ENCODE measurements at places on chromosomes 2 and 18. TPM values are rescaled to one million over a fixed set of nuclear protein-coding genes. Genes with fewer than 3 reads are reported as not detected.

GRCh38 chr2:189512879-189513278 lies 67.7 kb downstream of the SLC40A1 start:
- no peaks in the 10 kb centered on the region for H3K27me3 ChIP-seq
- no peak overlapping the region for H3K27ac ChIP-seq
- no peaks in the 10 kb centered on the region for H3K4me1 ChIP-seq
- H3K4me3 ChIP-seq: no peak overlapping the region

DNA sequence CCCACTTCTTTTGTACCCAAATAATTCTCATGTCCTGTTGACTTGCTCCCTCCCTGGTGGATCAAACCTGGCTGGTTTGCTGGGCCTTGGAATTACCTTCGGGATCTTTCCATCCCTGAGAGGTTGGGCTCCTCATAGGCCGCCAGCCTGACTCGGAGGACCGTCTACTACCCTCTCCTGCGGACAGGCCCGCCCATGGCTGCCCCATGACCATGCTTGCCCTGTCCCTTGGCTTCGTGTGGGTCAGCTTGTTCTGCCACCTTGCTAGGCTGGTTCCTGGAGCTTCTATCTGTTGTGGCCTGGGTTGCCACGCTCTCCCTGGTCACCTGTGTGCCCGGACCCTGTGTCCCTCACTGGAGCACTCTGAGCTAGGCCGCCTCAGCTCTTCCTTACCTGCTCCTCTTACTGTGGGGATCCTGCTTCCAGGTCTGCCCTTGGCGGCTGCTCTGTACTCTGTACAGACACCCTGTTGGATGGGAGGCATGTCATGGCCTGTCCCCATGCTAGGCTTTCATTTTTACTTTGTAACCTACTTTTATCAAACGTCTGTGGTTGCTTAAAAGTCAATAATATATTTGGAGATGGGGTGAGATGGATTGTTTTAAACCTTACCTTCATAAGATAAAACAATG lies 29.7 kb upstream of the FHL2 start:
- H3K27ac ChIP-seq: no peak overlapping the region
- H3K27me3 ChIP-seq: no peaks in the 10 kb centered on the region
- no peaks in the 10 kb centered on the region for H3K36me3 ChIP-seq
- DNase-seq: no peak
- peaks cover 22% of the 10 kb centered on the region for H3K4me1 ChIP-seq

DNA sequence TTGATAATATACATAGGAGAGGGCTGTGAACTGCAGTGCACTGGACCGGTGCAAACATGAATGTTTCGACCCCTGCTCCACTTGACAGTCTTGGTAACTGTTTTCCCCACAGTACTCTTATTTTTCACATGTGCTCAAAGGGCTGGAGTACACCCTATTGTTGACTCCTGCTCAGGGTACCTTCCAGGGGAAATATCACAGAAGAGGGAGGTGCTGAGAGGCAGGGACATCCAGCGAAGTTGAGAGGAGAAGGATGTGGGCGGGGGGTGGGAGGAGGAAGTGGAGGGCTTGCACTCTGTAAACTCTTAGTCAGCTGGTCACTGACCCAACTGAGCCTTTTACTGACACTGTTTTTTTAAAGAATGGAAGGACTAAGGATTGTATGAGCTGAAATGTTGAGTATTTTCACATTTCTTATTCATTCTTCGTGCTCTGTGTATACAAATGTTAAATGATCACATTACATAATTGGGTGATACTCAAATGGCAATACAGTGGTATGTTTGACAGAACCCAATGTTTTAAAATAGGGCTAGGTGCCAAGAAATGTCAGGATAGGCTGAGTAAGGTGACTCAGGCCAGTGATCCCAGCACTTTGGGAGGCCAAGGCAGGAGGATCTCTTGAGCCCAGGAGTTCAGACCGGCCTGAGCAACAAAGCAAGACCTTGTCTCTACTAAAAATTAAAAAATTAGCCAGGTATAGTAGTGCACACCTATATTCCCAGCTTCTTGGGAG lies 10.0 kb downstream of the INPP4A start:
- H3K27me3 ChIP-seq: no peaks in the 10 kb centered on the region
- peaks cover 8% of the 10 kb centered on the region for H3K4me1 ChIP-seq
- peak overlapping the region; percentile 62 for H3K27ac ChIP-seq
- DNase-seq: no peak
- H3K4me3 ChIP-seq: no peak overlapping the region

The NEU2 gene
- polyA plus RNA-seq: not detected

GRCh38 chr2:159773426-159773825 lies 24.6 kb downstream of the CD302 start:
- H3K36me3 ChIP-seq: peaks cover 54% of the 10 kb centered on the region
- no peaks in the 10 kb centered on the region for H3K27me3 ChIP-seq
- H3K4me3 ChIP-seq: no peak overlapping the region

The IAH1 gene
- 133 TPM for polyA plus RNA-seq

DNA sequence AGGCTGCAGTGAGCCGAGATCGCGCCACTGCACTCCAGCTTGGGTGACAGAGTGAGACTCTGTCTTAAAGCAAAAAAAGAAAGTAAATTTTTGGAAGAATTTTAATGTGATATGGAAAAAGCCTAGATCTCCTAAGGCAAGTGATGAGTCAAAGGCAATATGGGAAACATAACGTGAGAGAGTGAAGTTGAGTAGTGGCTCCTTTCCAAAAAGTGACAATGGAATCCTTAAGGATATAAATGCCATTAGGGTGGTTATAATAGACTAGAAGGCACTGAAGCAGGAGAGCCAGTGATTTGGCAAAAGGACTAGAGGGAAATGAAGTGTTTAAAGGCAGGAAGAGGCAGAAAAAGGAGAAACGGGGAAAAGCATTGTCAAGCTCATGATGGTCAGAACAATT lies 25.6 kb downstream of the ARHGAP28 start:
- H3K27me3 ChIP-seq: no peaks in the 10 kb centered on the region
- no peak overlapping the region for H3K4me3 ChIP-seq
- H3K4me1 ChIP-seq: no peaks in the 10 kb centered on the region
- no peak for DNase-seq

DNA sequence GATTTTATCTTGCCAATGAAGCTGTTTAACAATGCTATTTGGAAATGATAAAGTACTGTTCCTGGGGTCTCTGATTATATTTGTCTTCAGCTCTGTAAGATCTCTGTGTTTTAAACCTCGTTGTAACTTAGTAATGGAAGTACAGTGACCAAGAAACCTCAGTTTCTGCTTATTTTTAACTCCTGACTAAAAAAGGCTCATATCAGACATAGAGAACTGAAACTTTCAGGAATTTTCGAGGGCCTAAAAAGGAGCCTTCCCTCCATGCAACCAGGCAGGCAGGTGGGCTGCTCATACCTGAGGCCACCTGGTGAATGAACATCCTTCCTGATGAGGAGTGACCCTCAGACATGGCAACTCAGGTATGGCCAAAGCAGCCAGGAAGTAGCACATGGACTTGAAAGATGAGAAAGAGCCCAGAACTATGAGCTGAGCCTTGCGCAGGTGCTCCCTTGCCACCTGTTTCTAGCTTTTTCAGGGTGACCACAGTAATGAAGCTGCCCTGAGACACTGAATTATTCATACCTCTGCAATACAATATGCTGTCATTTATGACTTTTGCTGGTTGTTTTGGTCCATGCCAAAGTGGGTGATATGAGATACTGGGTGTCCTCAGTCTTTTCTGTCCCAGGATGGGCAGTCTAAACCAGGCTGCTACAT lies 23.9 kb downstream of the MYO3B start:
- no peaks in the 10 kb centered on the region for H3K36me3 ChIP-seq
- DNase-seq: no peak
- H3K4me3 ChIP-seq: no peak overlapping the region
- H3K27me3 ChIP-seq: no peaks in the 10 kb centered on the region

DNA sequence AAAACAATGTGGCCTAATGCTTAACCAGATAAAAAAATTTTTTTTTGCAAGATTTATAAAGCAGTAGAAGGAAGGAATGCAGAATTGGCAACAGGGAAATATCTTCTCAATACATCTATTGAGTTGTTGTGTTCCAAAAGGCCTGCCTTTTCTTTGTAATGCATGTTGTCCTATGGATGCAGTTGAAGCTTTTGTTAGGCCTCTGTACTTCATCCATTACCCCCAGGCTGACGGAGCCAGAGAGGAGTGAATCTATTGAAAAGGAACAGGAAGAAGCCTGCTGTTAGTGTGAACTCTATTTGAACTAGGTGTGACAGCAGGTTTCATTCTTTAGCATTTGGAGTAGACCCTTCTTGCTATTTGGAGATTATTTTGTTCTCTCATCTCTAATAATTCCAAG lies 56.5 kb downstream of the MTX2 start:
- no peaks in the 10 kb centered on the region for H3K4me1 ChIP-seq
- no peaks in the 10 kb centered on the region for H3K27me3 ChIP-seq
- no peak overlapping the region for H3K4me3 ChIP-seq
- no peak for DNase-seq

DNA sequence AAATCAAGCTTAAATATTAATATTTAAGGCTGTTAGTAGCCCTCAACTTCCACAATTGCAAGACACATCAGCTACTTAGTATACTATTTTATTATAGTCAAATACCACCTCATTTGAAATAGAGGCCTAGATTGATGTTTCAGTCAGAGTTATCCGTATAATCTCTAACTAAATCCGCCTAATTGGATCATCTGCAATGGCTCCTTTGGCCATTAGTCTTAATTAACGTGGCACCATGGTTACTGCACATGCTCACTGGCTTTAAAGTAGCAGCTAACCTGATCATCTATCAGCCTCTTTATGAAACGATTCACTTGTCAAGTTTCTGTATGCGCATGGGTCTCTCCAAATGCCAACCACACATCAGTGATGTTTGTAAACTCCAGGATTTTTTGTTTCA lies 112.3 kb downstream of the COLEC12 start:
- no peak overlapping the region for H3K27ac ChIP-seq
- no peaks in the 10 kb centered on the region for H3K27me3 ChIP-seq
- peak; percentile 51 for DNase-seq
- H3K4me1 ChIP-seq: no peaks in the 10 kb centered on the region
- H3K4me3 ChIP-seq: no peak overlapping the region

The ZC3H6 gene
- 0.86 TPM for polyA plus RNA-seq

The CDK5R2 gene
- polyA plus RNA-seq: 0.19 TPM

The OR6B2 gene
- not detected for polyA plus RNA-seq

DNA sequence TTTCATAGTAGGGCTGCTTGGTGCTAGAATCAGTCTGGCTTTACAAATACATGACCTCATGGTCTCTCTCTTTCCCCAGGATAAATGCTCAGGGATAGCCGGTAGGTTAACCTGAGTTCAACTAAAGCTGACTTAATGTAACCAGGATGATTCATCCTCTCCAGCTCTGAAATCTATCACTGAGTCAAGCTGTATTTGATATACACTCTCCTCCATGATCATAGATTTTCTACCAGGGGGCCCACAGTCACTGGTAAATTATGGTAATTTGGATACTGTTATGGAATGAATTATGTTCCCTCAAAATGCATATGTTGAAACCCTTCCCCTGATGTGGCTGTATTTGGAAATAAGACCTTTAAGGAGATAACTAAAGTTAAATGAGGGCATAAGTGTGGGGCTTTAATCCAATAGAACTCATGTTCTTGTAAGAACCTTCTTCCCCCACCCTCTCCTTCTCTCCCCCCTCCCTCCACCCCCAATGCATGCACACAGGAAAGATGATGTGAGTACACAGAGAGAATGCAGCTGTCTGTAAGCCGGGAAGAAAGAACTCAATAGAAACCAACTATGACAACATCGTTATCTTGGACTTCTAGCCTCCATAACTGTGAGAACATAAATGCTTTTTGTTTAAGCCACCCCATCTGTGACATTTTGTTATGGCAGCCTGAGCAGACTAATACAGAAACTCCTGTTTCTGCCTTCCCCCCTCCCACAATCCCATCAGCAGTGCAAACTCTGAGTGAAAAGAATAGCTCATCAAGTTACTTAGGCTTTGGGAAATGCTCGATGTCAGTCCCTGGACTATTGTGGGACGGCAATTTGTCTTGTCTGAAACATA lies 134.9 kb upstream of the KYNU start:
- no peaks in the 10 kb centered on the region for H3K4me1 ChIP-seq
- H3K27ac ChIP-seq: no peak overlapping the region
- DNase-seq: no peak
- H3K36me3 ChIP-seq: no peaks in the 10 kb centered on the region
- no peak overlapping the region for H3K4me3 ChIP-seq

DNA sequence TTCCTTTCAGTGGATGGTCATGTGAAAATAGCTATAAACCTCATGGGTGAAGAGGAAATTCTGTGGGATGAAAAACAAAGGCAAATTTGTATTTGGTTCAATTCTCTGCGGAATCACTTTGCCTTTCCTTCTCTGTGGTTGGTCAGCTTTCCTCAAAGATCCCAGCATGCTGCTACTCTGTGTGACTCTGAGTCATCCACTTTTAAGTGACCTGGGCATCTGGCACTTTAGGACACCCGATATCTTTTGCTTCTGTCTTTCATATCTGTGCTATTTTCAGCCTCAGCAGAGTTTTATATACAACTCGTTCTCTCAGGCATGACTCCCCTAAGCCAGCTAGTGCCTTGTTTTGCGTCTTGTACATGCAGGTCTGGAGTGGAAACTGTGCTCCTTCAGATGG lies 217.0 kb upstream of the PIEZO2 start:
- H3K4me3 ChIP-seq: no peak overlapping the region
- DNase-seq: no peak

DNA sequence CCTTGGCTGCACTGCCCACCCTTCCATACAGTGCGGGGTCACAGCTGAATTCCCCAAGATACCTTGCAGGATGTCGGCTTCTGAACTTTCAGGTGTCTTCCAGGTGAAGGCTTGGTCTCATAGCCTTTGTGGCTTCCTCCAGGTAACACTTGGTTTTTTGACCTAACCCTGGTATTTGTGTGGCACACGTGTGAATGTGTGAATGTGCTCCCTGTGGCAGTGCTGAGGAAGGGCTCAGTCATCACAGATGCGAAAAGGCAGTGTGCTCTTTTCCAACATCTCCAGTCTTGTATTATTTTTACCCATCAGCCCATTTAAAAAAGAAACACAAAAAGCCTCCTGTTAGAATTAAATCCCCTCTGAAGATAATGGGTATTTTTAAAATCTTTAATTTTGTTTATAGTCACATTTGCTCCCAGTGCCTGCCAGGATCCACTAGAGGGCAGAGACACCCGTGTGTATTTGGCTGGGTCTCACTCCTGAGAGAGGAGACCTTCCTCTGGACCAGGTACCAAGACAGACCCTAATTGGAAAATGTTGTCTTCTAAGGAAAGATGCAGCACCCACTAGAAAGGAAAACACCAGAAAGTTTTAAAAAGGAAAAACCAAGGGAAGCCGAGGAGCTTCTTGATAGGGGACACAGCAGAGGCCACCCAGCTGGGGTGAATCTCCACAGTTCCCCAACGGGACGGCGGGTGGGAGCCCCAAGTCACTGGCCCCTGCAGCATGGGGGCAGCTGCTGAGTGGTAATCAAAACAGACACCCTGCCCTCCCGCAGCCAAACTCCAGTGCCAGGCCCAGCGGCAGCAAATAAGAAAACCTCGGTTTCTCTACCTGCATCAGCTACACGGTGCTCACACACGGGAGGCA lies 27.7 kb downstream of the FAM110C start:
- no peaks in the 10 kb centered on the region for H3K27me3 ChIP-seq
- H3K27ac ChIP-seq: no peak overlapping the region
- H3K4me3 ChIP-seq: no peak overlapping the region

- no peaks in the 10 kb centered on the region for H3K27me3 ChIP-seq
- H3K4me3 ChIP-seq: no peak overlapping the region
- H3K4me1 ChIP-seq: peaks cover 53% of the 10 kb centered on the region
These were observed 291.2 kb downstream of the TCF4 start for GRCh38 chr18:55296778-55297177.

- no peaks in the 10 kb centered on the region for H3K4me1 ChIP-seq
- H3K27ac ChIP-seq: no peak overlapping the region
- DNase-seq: no peak
- H3K4me3 ChIP-seq: no peak overlapping the region
- H3K36me3 ChIP-seq: no peaks in the 10 kb centered on the region
These were observed 105.1 kb downstream of the DYSF start for GRCh38 chr2:71558300-71559051.

- no peak overlapping the region for H3K27ac ChIP-seq
- no peaks in the 10 kb centered on the region for H3K4me1 ChIP-seq
- H3K27me3 ChIP-seq: no peaks in the 10 kb centered on the region
- no peaks in the 10 kb centered on the region for H3K36me3 ChIP-seq
- DNase-seq: no peak
These were observed 14.3 kb upstream of the CD28 start for GRCh38 chr2:203692031-203692710.

Measured in SK-N-SH (cell line).